Urothelium cell line (cell line): ENCODE measurements at places on chromosomes 13 and 19.
A peak's percentile ranks its signal among the peaks of the same experiment; 100 is the strongest.

DNA sequence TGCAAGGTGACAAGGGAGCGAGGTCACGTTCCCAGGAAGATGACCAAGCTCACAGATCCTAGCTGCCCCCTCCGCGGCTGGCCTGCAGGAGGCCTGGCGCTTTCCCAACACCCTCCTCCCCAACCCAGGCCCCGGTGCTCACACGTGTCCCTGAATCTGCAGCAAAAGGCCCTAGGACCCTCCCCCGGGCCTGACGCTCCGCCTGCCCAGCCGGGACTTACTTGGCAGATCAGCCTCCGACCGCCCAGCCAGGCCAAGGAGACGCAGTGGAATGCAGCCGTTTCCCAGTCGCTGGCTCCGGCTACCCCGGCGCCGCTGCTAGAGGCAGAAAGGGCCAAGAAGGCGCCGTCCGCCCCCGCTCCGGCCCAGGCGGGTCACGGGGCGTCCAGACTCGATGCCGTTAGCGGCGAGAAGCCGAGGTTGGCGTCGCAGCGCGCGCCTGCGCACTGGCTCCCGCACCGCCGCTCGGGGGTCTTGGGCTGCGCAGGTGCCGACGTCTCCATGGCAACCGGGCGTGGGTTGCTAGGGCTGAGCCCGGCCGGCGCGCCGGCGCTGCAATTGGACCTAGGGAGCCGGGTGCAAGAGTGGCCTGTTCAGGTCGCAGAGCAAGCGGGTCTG, at the start of gene PNMA8A:
TSS of gene PNMA8A (minus strand) at position 448 of the 618 bp plus-strand sequence. CDS start 528 bp downstream, outside the sequence.
- DNase-seq: no peak

DNA sequence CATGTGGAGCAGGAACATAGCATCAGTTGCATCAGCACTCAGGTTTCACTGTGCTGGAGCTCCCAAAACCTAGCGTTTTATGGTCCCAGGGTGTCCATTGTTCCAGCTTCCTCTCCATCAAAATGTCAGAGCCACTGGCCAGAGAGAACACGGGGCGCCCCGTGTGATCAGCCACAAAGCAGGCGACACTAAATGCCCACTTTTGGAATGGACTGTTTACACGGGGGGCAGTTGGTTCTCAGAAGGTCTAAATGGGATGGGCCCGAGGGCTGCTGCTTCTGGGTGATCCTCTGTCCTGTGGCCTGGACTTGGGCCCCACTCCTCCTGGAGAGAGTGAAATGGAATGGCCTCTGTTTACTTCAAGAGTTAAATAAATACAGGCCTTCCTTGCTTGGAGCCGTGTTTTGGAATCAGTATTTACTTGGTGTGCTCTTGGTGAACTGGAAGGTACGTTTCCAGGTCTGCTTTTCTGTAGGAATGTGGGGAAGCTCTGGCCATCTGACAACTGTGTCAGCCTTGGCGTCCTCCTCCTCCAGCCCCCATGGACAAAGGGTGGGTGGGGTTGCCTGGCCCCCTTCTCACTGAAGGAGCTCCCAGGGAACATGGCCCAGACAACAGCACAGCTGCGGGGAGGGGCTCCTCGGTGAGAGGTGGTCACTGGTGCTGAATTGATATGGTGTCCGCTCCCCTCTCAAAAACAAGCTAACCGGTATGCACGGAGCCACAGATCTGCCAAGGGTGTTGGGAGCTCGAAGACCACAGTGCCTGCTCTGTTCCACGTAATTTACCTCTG, 16.1 kb upstream of the MCF2L start:
- DNase-seq: no peak

GRCh38 chr13:23456437-23457210, 23.1 kb upstream of the SACS start:
- no peak for DNase-seq

DNA sequence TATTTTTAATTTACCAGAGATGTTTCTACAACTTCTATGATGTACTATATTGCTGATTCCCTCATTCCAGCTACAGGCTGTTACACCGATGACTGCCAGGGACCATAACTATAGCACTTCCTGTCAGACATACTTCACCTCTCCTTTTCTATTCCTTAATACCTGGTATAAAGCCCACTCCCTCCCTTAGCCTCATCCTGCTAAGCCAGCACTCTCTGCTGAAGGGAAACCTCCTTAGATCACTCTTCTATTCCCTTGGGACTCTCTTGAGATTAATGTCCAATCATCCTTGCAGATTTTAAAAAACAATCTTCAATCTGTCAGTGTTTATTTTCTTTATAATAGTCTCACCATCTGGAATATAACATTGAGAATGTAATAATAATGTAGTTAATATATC, 127.9 kb downstream of the DIAPH3 start:
- DNase-seq: no peak

- peak; percentile 40 for DNase-seq
Observed at GRCh38 chr13:70249332-70250064, 141.2 kb upstream of the KLHL1 start.
